Fibroblast of pulmonary artery (primary cell): ENCODE measurements at places on chromosomes 5 and 9.

DNA sequence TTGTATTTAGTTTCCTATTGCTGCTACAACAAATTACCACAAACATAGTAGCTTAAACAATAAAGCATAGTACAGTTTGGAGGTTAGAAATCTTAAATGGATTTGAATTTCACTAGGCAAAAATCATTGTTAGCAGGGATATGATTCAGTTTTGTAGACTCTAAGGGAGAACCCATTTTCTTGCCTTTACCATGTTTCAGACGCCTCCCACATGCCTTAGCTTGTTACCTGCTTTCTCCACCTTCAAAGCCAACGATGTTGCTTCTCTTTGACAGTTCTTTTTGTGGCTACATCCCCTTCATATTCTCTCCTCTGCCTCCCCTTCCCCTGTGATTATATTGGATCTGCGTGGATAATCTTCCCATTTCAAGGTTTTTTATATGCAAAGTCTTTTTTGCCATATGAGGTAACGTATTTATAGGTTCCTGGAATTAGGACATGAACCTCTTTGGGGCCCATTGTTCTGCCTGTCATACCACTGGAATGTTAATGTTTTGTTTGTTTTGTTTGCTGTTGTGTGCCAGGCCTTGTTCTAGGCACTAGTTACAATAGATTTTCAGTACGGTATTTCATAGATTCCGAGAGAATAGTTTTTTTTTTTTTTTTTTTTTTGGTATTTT, 54.1 kb downstream of the UHRF2 start:
- DNase-seq, result peak; percentile 47

- DNase-seq, result peak; percentile 98
Observed at GRCh38 chr9:94139672-94140417, 55.6 kb downstream of the PTPDC1 start.

- DNase-seq, result no peak
Observed at GRCh38 chr5:135234242-135234641, 164.8 kb downstream of the MACROH2A1 start.

- no peak for DNase-seq
Observed at GRCh38 chr5:2687746-2688145, 63.7 kb downstream of the IRX2 start.

- DNase-seq, result peak; percentile 65
Observed at GRCh38 chr5:95892784-95893354, 68.8 kb downstream of the ELL2 start.

DNA sequence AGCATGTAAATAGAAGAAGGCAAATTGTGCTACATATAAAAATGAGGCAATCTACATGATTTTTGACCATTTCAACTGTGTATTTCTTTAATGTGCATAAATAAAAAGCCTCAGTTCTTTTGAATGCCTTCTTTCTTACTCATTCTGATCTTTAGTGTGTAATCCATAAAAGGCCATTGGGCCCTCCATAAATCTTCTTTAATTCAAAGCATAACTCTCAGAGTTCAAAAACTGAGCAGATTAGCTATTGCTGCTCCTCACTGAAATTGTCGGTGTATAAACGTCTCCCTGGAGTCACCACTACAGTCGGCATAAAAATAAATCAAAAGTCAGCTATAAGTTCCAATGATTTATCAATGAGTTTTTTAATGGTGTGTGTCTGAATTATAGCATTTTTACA, 45.3 kb upstream of the ADAMTSL1 start:
- DNase-seq, result no peak

GRCh38 chr5:142342128-142342981, 17.5 kb upstream of the SPRY4 start:
- no peak for DNase-seq

GRCh38 chr9:111356481-111357244, 26.6 kb upstream of the OR2K2 start:
- peak; percentile 88 for DNase-seq

DNA sequence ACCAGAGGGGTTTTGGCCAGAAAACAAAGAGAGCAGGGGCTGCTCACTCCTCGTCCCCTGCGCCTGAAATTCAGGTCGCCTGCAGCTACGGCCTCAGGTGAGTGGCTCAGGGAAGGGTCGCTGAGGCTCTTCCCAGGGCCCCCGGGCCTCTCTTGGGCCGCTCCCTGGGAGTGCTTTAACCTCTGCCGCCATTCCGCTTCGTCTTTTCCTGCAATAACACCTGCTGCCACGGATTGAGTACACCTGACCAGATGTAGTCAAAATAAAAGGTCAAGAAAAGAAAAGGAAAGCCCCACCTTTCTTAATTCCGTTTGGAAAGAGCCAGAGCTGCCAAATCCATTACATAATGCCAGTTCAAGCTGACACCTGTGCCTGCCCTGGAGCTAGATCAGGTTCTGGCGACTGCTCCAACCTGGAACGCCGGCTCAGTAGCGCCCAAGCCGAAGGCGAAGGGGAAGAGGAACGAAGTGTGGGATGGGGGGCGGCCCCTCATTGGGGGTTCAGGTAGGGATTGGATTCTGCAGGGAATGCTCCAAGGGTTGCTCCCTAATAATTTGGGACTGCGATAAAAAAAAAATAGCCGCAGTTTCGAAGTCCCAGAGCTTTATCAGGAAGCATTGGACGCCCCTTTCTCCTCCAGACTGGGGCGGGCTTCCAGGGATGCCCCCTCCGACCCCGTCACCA, 193.9 kb downstream of the MEF2C start:
- DNase-seq, result no peak

- no peak for DNase-seq
Observed at GRCh38 chr5:177995691-177996595, at the start of gene PROP1. Gene PROP1 (minus strand): TSS chr5:177996242. CDS start chr5:177995933, 309 bp downstream.

- DNase-seq, result no peak
Observed at GRCh38 chr5:133203317-133204305, 151.8 kb downstream of the HSPA4 start.

DNA sequence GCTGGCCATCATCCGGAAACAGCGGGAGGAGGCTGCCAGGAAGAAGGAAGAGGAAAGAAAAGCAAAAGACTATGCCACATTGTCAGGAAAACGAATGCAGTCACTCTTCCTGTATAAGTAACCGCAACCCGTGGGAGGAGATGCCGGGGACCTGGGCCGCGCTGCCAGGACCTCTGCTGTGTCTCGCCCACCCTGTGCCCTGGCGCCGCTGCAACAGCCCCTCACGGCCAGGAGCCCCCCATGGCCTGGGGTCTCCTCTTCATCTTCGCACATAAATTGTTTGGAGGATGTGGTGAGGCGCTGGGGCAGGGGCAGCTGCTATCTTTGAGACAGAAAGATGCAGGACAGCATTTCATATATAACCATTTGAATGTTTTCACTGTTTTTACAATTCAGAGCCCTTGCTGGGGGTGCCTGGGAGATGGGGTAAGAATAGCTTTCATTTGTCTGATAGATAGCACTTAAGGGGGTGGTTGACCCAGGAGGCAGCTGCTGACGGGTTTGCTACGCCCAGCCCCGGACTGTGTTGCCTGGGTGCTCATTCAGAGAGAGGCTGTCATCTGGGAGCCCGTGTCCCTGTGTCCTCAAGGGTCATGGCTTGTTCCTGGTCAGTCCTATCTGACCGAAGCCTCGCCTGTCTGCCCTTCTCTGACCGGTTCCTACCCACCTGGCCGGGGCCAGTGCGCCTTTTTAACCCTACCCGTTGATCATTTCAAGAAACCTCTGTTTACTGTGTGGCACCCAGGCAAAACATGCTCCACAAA, 1067.7 kb upstream of the COX7C start:
- no peak for DNase-seq

DNA sequence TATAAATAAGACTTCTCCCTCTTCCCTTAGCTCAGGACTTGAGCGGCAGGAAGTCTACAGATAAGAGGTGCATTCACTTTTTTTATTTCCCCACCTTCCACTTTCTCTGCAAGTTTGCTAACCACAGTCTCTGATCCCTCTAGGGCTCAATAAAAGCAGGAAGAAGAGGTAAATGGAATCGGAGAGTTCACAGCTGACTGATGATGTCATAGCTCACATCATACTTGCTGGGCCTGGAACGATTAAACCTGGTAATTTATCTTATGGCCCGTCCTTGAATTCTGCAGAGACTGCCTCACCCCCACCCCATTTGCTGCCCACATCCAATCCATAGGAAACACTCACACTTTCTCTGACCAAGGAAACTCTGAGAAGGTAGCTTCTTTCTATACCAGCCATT, 62.9 kb downstream of the DRD1 start:
- DNase-seq, result no peak

DNA sequence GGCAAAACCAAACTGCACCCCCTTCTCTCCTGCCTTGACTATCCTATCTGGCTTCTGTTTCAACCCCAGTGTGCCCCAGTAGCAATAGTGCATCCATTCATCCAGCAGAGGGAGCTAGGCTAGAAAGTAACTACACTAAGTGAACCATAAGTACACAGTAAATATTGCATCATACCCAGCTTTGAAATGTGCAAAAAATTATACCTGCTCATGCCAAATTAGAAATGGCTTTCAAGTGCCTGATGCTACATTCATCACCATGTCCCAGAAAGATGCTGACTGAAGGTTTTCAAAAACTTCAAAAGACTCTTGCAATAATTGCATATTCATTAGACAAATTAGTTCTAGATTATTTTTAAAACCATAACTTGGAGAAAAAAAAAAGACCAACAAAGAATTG, 153.5 kb downstream of the PRELID2 start:
- peak; percentile 84 for DNase-seq
